ENCODE measurements at places on chromosomes 7 and 10.

- DNase-seq = no peak
Measured at GRCh38 chr7:91079487-91079886, 184.7 kb upstream of the FZD1 start.

DNA sequence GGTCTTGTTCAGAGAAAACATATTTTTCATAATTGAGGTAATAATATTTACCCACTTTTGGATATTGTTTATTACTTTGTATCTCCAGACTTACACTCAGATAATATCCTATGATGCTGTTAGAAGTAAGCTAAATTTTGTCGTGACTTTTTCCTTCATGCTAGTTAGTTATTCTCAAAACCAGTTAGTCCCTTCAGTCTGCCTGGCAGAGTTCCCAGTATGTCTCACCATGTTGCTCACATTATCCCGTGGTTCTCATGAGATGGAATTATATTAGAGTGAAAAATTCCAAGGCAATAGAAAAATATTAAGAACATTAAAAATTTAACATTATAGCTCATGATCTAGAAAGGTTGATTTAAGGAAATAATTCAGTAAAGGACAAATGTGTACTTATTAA is 81.5 kb upstream of the SMIM30 start:
- DNase-seq = no peak

DNA sequence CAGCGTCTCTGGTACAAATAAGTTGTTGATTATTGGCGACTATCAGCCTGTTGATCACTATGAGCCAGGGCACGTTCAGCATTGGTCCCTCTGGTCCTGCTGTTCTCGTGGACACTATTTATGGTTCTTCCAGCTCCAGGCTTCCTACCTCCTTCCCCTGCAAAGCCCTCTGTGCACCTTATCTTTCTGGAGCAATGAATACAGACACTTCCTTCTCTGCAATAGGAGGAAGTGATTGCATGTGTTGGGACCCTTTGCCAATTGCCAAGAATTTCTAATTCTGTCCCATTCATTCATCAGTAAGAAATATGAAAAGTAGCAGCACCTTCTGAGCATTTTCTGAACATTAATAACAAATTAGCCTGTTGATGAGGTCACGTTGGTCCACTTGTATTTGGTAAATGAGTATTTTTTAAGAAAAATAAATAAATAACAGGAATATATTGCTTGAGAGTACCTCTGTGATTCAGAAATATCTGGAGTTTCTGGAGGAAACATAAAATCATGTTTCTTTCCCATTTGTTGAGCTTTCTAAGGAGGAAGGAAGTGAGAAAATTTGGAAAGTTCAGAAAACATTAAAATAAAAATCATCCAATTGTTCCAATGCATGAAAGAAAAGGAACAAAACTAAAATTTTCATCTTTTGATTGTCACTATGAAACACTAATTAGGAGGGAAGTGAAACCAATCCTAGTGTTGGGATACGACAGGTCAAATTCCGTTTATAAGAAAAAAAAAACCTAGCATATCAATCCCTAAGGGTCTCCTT is 259.1 kb upstream of the KLF6 start:
- DNase-seq = no peak

GRCh38 chr7:115910541-115911164 is 119.9 kb downstream of the TFEC start:
- DNase-seq = no peak

DNA sequence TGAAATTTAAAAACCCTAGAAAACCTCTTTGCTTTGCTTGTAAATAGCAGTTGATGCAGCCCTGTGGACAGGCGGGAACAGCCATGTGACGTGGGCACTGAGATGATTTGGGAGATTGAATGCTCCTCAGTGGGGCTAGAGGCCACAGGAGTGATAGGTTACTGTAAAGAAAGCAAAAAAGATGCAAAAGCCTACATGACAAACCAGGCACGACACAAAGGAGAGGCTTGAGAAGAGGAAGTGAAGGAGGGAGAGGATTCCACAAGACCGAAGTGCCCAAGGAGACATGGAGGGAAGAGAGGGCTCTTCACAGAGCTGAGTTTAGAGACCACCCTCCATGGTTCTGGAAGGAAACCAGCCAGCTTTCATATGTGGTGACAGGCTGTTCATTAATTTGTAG is 25.7 kb downstream of the IKZF1 start:
- no peak for DNase-seq

- no peak for DNase-seq
Measured at GRCh38 chr7:126716321-126716720, 536.4 kb downstream of the GRM8 start.

GRCh38 chr7:131026297-131027000 is 292.4 kb upstream of the KLF14 start:
- DNase-seq = no peak

- no peak for DNase-seq
Measured at GRCh38 chr7:153476166-153476565, 576.0 kb upstream of the DPP6 start.

GRCh38 chr7:125681508-125681907 is 751.9 kb upstream of the POT1 start:
- no peak for DNase-seq

GRCh38 chr10:14571866-14572507 is 202.7 kb downstream of the FAM107B start:
- no peak for DNase-seq

GRCh38 chr10:31100115-31100601 is 68.5 kb upstream of the ZNF438 start:
- no peak for DNase-seq

DNA sequence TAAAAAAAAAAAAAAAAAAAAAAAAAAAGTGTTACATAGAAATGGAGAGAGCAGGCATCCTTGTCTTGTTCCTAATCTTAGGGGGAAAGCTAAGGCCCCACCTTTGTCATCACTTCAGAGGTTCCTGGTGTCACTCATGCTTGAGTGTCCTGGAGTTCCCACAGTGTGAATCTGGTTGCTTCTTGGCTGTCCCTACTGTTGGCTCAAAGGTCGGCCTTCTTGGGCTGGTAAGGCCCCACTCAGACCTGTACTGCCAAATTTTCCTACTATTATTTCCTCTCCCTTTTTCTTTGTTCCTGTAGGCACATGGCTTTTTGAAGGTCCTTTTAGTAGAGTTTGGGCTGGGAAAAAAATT is 21.5 kb downstream of the OPTN start:
- no peak for DNase-seq

GRCh38 chr10:97575127-97575668 is 2.6 kb downstream of the ANKRD2 start:
- no peak for DNase-seq

DNA sequence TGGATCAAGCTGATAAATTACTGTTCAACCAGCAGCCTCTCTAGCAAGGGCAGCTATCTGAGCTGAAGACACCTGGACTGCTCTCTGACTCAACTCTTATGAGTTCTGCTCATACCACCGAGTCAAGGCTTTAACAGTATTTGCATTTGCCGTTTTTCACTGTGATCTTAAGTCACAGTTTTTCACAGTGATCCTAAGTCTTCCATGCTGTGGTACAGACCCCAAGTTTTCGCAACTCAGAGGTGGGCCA is 31.3 kb downstream of the PIP4K2A start:
- no peak for DNase-seq

GRCh38 chr10:43844221-43844620 is 195.5 kb upstream of the ZNF32 start:
- DNase-seq = no peak

- peak; percentile 30 for DNase-seq
Measured at GRCh38 chr10:14024329-14025202, 306.2 kb downstream of the FRMD4A start.

GRCh38 chr10:44413416-44413815 is 28.5 kb upstream of the CXCL12 start:
- DNase-seq = no peak

- no peak for DNase-seq
Measured at GRCh38 chr7:101636822-101637623, 7.9 kb upstream of the MYL10 start.

GRCh38 chr7:136446751-136447150 is 421.7 kb upstream of the CHRM2 start:
- DNase-seq = no peak

DNA sequence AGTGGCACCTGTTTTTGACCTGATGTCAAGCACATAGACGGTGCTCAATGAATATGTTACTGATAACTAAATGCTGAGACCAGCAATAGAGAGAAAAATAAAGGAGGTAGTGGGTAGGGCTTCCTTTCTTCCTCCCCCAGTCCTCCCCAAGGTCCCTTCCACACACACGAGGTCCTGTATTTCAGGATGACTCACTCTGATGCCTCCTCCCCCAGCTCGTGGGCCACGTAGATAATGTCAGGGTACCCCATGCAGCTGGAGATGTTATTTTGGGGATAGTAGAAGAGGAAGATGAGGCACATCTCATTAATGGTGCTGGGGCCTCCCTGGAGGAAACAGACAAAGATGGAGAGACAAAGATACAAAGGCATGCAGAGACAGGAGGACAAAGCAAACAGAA is 17.3 kb downstream of the PRSS58 start:
- no peak for DNase-seq

- DNase-seq = no peak
Measured at GRCh38 chr7:159108491-159108890, 36.2 kb downstream of the VIPR2 start.

DNA sequence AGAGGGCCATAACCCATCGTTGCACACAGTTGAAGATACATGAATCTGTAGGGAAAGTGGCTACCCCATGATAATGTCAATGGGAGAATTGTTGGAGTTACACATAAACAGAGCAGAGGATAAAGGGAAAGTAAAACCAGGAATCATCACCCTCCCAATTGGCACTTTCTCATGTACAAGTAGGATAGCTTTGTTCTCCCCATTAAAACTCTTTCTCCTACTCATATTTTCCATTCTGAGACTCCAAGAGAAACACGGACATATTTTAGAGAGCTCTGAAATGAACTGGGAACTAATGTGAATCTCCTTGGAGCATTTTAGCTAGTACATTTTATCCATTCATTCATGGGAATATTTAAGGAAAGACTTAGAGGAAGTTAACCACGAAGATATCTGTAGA is 17.2 kb upstream of the LRRC17 start:
- no peak for DNase-seq

DNA sequence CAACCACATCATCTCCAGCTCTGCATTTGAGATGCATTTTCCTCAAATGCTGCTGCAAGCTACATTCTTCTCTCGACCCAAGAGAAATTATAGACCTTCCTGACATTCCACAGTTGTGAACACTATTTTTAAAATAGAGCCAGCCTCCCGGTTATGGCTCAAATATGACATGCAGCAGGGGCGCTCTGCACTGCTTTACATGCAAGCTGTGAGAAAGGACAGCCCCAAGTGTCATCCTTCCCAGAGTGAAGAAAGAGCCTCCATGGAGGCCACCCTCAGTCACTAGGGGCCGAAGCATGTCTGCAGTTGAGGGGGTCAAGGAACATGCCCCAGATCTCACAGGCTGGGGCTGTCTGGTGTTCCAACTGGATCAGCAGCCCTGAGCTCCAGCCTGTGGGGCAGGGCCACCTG is 63.9 kb upstream of the CHST15 start:
- DNase-seq = no peak

- no peak for DNase-seq
Measured at GRCh38 chr7:101159696-101160674, 5.4 kb downstream of the VGF start.

- no peak for DNase-seq
Measured at GRCh38 chr10:92727550-92727949, 37.8 kb downstream of the HHEX start.

- no peak for DNase-seq
Measured at GRCh38 chr7:117458977-117459583, 20.7 kb upstream of the CFTR start.

GRCh38 chr10:112241651-112242341 is 41.4 kb upstream of the TECTB start:
- no peak for DNase-seq

DNA sequence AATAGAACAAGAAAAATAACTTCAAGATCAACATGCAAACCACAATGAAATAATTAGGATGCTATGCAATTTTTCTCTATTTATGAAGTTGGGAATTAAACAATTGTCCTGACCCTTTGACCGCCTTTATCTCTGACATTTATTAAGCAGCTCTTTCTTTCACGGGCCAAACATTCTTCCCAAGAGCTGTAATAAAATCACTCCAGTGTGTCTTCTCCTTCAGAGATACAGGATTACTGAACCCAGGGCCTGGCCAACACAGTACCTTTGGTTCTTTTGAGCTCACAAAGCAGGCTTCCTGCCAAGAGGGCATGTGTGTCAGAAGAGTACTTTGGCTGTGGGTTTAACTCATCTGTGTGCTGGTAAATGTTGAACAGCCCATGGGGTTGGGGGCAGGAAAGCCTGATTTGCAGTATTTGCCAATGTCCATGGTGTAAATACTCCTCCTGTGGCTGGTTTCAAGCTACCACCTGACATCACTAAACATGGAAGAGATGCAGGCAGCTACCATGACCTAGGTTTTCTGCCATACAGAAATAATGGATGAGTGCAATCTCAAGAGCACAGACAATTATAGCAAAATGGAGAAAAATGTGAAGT is 121.7 kb downstream of the FANK1 start:
- DNase-seq = no peak

- peak; percentile 28 for DNase-seq
Measured at GRCh38 chr7:106367018-106367420, 82.2 kb upstream of the NAMPT start.

DNA sequence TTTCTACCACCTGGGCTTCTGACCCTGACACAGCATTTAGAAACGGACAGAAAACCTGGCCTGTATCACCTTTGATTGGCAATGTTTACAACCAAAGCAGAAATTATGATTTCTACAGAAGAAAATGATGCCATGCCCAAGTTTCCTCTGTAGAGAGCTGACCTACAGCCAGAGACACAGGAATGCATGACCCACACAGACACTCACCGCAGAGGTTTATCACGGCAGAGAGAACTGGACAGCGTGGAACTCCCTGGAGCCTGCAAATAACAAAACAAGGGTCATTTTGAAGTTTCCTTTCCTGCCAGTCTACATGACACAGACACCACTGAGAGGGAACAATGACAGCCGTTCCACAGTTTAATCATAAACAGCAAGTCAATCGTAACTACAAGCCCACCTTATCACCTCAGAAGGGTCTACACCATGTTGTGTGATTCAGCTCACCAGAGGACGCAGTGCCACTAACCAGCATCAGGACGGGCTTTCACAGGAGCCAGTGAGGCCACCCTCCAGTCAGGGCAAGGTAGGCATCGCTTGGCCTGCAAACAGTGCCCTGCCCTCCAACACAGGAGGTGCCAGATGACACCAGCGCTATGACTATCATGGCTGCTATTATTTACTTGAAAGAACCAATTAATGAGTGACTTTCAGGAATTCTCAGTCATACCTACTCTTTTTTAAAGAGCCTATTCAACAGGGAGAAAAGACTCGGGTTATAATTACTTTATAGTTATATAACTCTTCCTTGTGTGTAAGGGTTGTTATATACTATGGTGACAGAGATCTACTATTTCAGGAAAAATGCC is 139.9 kb downstream of the TNS3 start:
- DNase-seq = peak; percentile 44

DNA sequence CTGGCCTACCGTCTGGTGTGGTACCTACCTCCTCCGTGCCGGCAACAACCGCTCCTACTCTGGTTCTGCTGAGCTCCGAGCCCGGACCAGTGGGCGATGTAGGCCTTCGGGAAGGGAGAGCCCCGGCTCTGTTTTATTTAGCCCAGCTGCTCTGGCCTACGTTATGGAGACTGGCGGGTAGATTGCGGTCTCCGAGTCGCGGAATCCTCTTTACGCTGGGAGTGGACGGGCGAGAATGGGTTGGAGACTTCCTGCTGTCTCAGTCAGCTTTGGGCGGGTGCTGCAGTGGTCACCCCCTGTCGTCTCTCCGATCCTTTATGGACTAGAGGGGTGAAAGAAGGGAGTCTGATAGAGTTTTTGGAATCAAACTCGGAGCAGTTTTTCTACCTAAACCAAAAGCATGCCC is 406 bp downstream of the CBLL1 start:
- no peak for DNase-seq

- no peak for DNase-seq
Measured at GRCh38 chr7:20408467-20408826, 77.7 kb downstream of the ITGB8 start.

GRCh38 chr10:22534849-22535604 is 179.4 kb downstream of the PIP4K2A start:
- no peak for DNase-seq

Measured in mucosa of descending colon (tissue), 3 donors.